SK-N-SH (cell line): ENCODE measurements at places on chromosomes 3 and 15. TPM values are rescaled to one million over a fixed set of nuclear protein-coding genes. Genes with fewer than 3 reads are reported as not detected.

DNA sequence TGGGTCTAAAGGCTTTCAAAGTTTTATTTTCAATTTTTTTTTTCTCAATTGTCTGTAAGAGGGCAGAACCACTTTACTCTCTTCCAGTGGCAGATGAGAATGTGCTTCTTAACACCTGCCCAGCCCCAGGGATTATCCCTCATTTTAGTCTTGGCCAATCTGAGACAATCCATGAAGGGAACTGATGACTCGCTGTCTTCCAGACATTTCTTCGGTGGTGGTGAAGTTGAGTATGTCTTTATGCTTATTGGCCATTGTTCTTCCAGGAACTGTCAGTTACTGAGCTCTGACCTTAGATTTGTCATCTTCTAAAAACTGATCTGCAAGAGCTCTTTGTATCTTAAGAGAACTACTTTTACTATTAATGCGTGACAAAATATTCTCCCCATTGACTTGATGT is 139.5 kb downstream of the TJP1 start:
- no peak for DNase-seq

DNA sequence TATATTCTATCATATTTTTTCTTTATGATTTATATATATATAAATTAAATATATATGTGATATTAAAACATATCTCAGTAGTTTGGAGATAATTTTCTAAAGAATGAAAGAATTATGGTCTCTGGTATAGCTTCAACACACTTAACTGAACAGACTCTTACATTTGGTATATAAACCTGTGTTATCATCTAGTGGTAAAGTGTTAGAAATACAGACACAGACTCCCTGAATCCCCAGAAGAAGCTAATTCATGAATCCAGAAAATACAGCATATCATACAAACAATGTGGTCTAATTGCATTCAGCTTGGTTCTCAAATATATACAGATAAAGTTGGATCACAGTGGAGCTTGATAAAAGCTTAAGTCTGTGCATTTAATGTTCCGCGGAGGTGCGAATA is 1100.4 kb downstream of the ROBO2 start:
- DNase-seq: no peak

- DNase-seq: peak; percentile 67
Observed at GRCh38 chr3:194840661-194841514, 155.2 kb downstream of the FAM43A start.

- DNase-seq: no peak
Observed at GRCh38 chr3:128994581-128995546, 988 bp upstream of the CFAP92 start.

- DNase-seq: no peak
Observed at GRCh38 chr3:188948997-188949389, 222.8 kb upstream of the TPRG1 start.

DNA sequence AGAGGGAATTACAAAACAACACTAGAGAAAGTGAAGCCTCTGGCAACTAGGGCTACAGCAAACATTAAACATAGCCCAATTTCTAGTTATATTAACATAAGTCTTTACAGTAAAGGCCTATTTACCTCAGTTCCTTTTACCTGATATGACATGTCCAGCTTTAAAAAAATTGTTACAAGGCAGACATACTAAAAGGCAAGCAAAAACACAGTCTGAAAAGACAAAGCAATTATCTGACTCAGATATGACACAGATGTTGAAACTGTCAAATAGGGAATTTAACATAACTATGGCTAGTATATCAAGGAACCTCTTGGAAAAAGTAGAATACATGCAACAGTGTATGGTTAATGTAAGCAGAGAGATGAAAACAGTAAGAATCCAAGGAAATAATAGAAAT is 238.6 kb downstream of the RAP2B start:
- no peak for DNase-seq

- DNase-seq: peak; percentile 65
Observed at GRCh38 chr15:77717333-77717990, 84.8 kb upstream of the LINGO1 start.

The LDHAL6B gene
- not detected in 2 replicates for polyA plus RNA-seq

DNA sequence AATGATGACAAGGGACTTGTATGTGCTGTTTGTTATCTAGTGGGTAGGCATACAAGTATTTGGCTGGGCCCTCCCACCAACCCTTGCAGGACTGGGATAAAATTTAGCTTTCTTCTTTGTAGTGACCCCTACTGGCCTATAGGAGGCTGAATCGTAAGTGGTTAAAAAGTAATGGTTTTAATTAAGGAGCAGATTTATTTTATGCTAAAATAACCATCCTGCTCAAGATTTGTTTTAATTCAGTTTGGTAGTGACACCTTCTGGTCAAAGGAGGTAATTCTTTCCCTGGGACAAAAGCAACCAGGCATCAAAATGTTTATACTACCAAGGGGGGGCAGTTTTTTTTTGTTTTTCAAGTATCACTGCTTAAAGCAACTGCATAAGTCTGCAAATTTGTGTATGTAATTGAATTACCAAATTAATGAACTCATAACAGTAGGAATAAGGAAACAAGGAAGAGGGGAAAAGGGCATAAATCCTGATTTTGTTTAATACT is 70.7 kb downstream of the TOP2B start:
- DNase-seq: peak; percentile 64

- no peak for DNase-seq
Observed at GRCh38 chr3:114404590-114404989, 110.8 kb downstream of the TIGIT start.

DNA sequence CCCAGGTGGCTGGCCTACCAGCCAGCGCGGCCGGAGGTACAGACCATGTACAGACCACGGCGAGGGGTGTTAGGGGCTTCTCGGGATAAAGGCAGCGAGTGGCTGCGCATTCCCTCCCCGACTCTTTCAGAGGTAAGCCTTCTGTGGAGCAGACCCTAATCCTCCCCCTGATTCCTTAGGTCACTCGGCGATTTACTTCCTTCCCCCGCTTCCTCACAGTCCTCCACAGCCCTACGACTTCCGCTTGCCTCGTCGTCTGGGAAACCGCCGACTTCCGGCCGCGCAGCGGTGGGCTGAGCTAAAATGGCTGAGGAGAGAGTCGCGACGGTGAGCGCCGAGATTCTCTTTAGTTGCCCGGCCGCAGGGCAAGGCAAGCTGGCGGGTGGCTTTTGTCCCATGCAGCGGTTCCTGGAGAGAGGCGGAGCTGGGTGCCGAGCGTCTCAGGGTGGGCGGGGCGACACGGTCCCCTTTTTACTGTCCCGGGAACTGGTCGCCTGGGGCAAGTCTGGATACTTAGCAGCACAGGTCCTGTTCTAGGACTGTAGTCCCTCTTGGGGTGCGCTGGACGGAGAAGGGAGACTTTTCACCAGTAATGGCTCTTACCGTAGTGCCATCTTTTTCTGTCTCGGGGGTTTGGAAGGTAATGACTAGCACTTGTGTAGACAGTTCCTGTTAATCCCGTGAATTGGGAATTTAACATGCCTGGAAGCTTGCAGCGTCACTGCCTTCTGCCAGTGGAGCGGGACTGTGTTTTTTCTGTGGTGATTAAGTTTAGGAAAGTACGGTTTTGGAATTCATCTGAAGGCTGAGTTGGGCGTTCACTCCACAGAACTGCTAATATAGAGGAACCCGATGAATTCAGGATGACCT is at the start of the genes BBS4 and HIGD2B:
BBS4 (plus strand) TSS at position 283 of the 870 bp plus-strand sequence; CDS start at position 304, 21 bp downstream.
HIGD2B (minus strand) TSS at position 258 of the 870 bp plus-strand sequence. CDS start 9,808 bp downstream, outside the sequence.
- DNase-seq: peak; percentile 81

- DNase-seq: no peak
Observed at GRCh38 chr3:71565316-71565715, 18.2 kb downstream of the FOXP1 start.

- peak; percentile 87 for DNase-seq
Observed at GRCh38 chr3:136818769-136819391, at the start of gene SLC35G2. SLC35G2 (plus strand) TSS chr3:136819126; CDS start chr3:136854461, 35,335 bp downstream.

DNA sequence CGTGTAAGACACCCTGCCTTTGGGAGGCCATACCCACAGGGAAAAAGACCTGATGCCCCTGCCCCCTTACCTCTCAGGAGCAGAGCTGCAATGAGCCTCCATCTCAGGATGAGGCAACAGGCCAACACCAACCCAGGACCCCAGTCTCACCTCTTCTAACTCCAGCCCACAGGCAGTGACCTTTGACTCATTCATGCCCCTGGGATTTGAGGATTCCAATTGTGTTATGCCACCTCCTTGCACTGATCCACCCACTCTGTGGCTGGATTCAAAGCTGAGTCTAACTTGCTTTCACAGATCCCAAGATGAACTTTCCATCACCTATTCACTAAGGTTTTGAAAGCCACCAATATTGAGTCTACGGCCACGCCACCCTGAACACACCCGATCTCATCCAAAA is 64.7 kb downstream of the MINAR1 start:
- DNase-seq: no peak

DNA sequence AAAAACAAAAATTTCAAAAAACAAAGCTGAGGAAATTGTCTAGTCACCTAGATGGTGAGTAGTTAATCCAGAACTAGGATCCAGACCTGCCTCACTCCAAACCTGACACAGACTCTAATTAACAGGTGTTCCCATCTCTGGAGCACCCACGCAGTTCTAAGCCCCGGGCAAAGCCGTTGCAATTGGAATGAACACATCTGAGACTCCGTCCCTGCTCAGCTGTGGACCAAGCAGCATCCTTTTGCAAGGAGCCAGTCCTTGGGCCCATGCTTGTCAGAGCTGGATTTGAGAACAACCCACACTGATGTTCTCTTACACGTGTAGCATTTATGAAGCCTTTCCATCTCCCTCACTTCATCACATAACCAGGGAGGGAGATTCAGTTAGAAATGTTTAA is 54.8 kb downstream of the LMCD1 start:
- peak; percentile 16 for DNase-seq

GRCh38 chr3:32815841-32816438 is 1.9 kb upstream of the TRIM71 start:
- no peak for DNase-seq
